ENCODE measurements at places on chromosomes 11 and 22.

DNA sequence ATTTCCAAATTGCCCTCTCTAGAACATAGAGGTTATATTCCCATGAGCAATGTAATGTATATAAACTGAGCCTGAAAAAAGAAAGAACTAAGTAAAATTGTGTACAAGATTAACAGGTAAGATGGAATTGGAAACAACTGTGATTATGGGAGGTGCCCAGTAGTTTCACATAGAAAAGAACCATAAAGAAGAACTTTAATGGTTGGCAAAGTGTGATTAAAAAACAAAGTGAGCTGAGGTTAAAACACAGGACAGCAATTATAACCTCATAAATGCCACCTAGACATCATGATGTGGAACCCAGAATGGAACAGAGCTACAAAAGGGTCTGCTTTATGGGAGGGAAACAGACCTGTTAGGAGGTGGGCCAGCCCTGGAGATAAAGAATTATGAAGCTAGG lies 58.6 kb downstream of the CYB5R2 start:
- no peak for DNase-seq

DNA sequence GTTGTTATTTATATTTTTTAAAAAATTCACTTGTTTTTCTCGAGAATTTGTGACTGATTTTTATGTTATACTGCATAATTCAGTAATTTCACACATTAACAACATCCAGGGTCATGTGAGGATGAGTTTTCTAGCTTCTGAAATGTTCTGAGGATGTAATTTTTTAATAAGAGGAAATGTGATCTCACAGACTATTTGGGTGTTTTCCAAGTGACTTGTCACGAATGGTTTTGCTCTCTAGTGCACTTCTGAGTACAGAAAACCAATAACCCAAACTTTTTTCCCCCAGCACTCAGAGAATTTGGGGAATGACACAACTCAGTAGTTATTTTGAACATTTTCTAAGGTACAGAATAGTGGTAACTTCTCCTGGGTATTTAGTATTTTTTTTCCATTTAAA lies 821.1 kb upstream of the ARHGAP42 start:
- no peak for DNase-seq

DNA sequence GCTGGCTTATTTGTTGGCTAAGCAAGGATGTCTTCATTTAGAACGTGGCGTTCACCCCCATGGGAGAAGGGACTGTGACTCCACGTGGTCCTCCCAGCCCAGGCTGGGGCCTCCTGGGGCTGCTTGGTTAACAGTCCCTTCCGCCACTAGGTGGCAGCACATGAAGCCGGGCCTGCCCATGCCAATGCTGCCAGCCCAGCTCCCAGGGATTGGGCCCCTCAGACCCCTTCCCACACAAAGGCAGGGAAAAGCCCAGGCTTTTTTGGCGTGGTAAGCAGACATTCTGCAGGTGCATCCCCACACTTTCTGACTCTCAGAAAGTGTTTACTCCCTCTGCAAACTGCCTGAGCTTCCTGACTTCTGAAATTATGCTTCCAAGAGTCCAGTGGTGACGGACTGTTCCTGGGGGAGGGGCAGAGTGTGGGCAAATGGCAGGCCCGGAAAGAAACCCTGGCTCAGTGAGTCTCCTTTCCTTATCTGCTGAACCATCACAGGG lies 3.1 kb downstream of the CBX6 start:
- peak; percentile 86 for DNase-seq

GRCh38 chr11:62190011-62190410 lies at the start of gene SCGB1D1:
Gene SCGB1D1, plus strand, starts transcription at chr11:62190216. Its CDS starts 69 bp downstream, at chr11:62190285.
- no peak for DNase-seq

DNA sequence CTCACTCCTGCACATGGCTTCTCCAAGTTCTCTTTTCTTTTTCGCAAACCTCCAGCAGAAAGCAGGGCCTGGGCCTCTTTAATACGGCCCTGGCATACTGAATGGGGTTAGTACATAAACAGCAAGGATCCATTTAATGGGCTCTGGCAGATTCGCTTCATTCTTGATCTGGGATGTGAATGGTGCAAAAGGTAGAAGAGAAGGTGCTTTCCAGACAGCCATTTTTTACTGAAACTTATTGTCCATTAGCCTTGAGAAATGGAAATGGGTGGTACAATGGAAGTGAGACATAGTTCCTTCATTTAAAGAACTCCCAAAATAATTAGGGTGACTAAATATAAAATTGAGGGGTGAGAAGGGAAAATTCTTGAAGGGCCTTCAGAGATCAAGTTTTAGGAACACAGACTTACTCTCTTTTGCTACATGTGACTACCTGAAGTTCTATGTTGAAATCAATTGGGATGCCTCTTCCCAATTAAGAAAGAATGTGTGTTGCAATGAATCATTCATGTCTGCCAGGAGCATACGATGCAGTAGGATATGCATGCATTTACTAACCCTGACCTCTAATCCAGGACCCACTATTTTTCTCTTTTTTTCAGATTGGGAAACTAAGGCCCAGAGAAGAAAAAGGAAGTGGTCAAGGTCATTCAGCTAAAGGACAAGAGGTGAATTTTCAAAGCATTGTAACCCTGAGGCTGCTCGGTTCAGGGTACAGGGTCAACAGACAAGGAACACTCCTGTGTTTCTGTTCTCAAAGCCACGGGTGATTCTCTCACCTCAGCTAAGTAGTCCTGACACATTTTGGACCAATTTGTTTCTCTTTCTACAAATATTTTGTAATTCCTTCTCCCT lies 144.1 kb downstream of the BBOX1 start:
- DNase-seq: no peak

GRCh38 chr11:127816962-127817361 lies 770.4 kb downstream of the ETS1 start:
- no peak for DNase-seq

GRCh38 chr11:16818284-16818683 lies 79.8 kb downstream of the C11orf58 start:
- DNase-seq: no peak

DNA sequence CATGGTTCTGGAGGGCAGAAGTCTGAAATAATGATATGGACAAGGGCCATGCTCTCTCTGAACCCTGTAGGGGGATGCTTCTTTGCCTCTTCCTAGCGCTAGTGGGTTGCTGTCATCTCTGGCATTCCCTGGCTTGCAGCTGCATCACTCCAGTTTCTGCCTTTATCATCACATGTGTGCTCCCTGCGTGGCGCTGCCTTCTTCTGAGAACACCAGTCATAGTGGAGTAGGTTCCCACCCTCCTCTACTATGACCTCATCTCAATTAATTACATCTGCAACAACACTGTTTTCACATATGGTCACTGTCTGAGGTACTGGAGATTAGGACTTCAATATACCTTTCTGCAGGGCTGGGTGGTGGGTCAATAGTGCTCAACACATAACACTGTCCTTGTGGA lies 402.3 kb upstream of the NARS2 start:
- DNase-seq: no peak

GRCh38 chr22:27372364-27372763 lies 429.2 kb downstream of the MN1 start:
- DNase-seq: no peak

DNA sequence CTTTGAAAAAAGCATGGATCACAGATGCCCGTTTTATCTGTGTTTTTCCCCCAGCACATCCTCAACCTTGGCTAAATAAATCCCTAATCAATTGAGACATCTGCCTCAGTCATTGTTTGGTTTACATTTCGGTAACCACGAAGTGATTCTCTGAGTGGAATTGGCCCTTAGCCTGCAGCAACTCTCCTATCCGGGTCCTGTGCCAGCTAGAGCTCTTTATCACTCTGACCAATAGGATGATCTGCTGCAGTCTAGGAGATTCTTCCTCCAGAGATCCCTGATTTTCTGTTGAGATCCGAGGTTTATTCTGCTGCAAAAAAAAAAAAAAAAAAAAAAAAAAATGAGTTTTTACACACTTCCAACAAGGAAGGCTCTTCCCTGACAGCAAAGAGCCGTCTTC lies 137.3 kb downstream of the KCNA4 start:
- DNase-seq: no peak

- peak; percentile 51 for DNase-seq
Measured at GRCh38 chr11:72224564-72225410, at the start of gene INPPL1. Gene INPPL1, plus strand, starts transcription at chr11:72224767. Its CDS starts 218 bp downstream, at chr11:72224985.

DNA sequence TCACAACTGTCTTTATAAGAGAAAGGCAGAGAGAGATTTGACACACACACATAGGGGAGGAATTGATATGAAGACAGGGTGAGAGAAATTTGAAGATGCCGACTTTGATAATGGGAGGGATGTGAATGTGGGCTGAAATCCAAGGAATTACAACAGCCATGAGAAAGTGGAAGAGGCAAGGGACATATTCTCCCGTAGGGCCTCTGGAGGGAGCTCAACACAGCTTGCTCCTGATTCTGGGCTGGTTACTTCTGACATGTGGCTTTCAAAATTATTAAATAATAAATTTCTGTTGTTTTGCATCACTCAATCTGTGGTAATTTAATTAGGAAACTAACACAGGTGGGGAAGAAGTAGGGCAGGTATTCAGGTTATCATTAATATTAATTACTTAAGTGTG lies 282.9 kb downstream of the LUZP2 start:
- DNase-seq: no peak
